ENCODE measurements at places on chromosomes 3 and 15. TPM values are rescaled to one million over a fixed set of nuclear protein-coding genes. Genes with fewer than 3 reads are reported as not detected.

- no peak for DNase-seq
- no peaks in the 10 kb centered on the region for H3K27me3 ChIP-seq
- H3K36me3 ChIP-seq: no peaks in the 10 kb centered on the region
- H3K4me3 ChIP-seq: no peak overlapping the region
- H3K4me1 ChIP-seq: no peaks in the 10 kb centered on the region
These were observed 701.3 kb downstream of the EPHA3 start for GRCh38 chr3:89808680-89809197.

DNA sequence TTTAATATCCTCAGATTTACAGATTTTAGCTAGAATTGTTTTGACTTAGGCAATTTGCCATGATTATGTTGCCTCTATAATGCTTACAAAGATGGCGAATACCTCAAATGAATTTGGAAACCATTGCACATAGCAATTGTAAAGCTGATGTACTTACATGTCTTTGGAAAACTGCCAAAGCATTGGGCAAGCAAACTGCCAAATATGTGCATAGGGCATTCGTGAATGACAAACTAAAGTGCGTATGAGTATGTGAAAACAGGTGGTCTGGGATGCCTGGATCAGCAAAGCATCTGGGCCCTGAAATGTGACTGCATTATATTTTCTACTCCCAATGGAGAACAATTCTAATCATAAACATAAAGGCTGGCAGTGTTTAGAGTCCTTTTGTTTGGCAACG, 445.3 kb upstream of the ROBO1 start:
- no peaks in the 10 kb centered on the region for H3K27me3 ChIP-seq
- no peak for DNase-seq
- no peaks in the 10 kb centered on the region for H3K4me1 ChIP-seq
- H3K27ac ChIP-seq: no peak overlapping the region
- no peak overlapping the region for H3K4me3 ChIP-seq
- H3K36me3 ChIP-seq: no peaks in the 10 kb centered on the region

DNA sequence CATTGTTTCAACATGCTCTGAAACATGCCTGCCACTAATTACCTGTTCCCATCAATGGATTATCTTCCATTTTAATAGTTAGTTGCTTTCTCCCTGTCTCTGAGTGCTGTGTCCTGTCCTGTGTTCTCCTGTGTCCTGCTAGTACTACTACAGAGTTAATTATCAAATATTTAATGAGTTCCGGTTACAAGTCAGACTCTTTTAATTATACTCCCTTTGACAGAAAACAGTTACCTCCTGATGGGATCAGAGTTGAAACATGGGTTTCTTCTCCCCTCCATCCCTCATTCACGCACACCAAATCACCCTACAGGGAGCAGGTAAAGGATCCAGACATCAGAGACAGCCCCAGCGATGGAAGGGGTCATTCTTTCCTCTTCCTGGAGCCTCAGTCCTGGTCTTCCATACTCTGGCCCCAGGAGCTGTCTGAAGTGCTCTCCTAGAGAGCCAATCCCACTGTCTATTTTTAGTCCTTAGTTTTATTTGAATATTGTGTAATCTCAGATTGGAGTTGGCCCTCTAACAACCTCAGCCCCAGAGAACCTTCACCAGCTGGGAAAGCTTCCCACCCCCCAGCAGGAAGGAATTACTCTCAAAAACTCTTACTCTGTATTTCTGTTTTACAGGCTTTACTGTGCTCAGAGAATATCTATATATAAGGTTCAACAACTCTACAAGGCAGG, 137.0 kb upstream of the C2CD4B start:
- no peak overlapping the region for H3K4me3 ChIP-seq
- no peaks in the 10 kb centered on the region for H3K36me3 ChIP-seq
- peaks cover 7% of the 10 kb centered on the region for H3K27me3 ChIP-seq

DNA sequence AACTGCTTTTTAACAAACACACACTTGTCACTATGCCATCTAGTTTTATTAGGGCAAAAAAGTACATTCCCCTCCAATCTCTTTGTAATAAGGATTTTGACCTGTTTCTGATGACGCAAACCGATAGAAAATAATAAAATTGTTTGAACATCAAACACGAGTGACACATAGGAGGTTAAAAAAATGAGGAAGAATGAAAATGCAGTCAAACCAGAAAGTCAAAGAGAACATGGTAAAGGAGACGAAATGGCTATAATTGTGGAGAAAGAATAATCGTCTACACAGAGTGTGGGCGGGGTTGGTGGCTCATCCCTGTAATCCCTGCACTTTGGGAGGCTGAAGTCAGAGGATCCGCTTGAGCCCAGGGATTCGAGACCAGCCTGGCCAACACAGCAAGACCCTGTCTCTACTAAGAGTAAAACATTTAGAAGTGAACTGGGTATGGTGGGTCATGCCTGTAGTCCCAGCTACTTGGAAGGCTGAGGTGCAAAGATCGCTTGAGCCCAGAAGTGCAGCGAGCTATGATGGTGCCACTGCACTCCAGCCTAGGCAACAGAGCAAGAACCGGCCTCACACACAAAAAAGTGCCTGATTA, 83.2 kb downstream of the MEIS2 start:
- H3K4me3 ChIP-seq: no peak overlapping the region
- no peaks in the 10 kb centered on the region for H3K36me3 ChIP-seq
- DNase-seq: no peak
- H3K4me1 ChIP-seq: no peaks in the 10 kb centered on the region

DNA sequence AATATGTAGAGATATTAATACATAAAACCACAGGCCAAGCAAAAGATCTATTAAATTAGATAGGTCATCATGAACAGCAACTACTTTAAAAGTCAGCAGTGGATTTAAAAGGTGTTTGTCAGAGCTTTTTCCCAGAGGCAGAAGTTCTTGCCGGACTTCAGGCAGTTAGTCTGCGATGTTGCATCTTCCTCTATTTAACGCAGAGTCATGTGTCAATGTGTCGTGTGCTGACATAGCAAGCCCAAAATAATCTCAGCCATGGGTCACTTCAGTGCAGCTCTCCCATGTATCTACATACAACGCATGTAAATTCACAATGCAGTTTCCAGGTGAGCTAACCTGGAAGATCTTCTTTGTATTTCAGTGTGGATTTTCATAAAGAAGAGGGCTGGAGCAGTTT, 8.0 kb upstream of the TMEM212 start:
- H3K36me3 ChIP-seq: no peaks in the 10 kb centered on the region
- no peak overlapping the region for H3K27ac ChIP-seq
- H3K4me1 ChIP-seq: no peaks in the 10 kb centered on the region

DNA sequence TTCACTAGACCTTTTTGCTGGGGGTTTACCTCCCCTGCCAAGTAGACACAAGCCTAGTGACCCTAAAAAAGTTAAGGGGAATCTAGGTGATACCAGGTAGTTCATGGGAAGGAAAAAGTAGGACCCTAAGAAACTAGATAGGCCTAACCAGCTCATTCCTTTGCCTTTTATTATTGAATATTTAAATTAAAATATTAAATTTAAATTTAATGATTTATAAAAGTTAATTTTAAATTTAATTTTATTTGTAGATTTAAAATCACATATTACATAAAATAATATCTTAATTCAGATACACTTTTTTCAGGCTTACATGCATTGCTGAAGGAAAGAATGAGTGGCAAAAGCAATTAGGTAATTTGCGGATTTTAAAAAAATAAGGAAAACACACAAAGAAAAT, 584.9 kb downstream of the AGBL1 start:
- no peak for DNase-seq
- H3K27ac ChIP-seq: no peak overlapping the region
- no peaks in the 10 kb centered on the region for H3K27me3 ChIP-seq
- no peaks in the 10 kb centered on the region for H3K36me3 ChIP-seq

DNA sequence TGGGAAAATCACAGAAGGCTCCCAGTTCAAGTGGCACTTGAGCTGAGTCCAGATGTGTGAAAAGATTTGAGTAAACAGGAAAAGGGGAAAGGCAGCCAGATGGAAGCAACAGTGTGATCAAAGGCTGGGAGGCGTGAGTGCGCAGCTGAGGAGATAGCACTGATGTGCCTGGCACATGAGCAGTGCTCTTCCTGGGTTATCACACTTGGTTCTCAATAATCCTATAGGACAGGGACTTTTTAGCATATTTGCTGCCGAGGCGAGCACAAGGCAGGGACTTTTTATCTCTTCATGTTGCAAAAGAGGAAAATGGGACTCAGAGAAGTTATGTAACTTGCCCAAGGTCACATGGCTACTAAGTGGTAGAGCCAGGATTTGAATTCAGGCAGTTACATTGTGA, 39.6 kb downstream of the CORO2B start:
- no peak for DNase-seq
- peaks cover 9% of the 10 kb centered on the region for H3K27me3 ChIP-seq
- no peaks in the 10 kb centered on the region for H3K36me3 ChIP-seq
- H3K4me1 ChIP-seq: no peaks in the 10 kb centered on the region
- no peak overlapping the region for H3K27ac ChIP-seq

- DNase-seq: no peak
- H3K27me3 ChIP-seq: no peaks in the 10 kb centered on the region
- no peak overlapping the region for H3K4me3 ChIP-seq
These were observed 38.5 kb downstream of the HDC start for GRCh38 chr15:50227076-50227475.

DNA sequence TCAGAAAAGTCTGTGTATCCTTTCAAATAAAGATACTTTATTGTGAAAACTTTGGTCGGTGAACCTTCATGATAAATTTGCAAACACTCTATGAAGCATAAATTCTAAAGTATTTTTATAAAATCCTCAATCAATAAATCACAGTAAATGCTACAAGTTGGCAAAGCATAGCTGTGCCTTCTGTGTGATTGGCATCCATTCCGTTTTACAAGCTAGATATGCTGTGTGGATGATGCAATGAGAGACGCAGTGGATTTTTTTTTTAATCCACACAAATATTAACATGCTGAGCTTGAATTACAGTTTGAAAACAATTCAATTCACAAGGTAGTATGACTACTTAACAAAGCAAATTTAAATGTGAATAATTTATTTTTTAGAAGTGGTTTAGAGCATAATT, 937.2 kb downstream of the ZPLD1 start:
- H3K4me3 ChIP-seq: no peak overlapping the region
- DNase-seq: no peak
- H3K36me3 ChIP-seq: no peaks in the 10 kb centered on the region
- H3K27ac ChIP-seq: no peak overlapping the region
- H3K4me1 ChIP-seq: no peaks in the 10 kb centered on the region

DNA sequence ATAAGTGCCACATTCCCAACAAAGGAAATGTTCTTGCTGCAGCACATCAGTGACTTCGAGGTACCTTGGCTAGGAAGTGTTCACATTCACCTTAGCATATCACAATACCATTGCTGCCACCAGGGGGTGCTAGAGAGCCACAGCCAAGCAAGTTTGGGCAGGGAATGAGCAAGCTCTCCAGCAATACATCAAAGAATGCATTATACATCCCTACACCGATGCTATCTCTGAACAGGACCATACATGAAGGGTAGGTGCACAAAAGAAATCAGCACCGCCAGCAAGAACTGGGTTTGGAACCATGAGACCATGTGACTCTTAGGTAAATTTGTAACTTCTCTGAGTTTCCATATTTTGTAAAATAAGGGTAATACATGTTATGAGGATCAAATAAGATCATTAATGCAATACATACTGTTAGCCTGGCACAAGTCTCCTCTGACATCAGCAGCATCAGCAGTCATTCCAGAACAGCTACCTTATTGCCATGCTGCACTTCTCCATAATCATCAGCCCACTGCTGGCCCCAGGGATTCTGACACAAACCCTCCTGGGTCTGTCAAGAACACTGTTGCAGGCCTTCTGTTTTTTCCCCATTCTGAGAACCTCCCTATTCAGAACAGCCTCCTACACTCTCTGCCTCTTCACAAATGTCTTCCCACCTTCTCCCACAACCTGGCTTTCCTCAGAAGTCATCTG, 37.5 kb downstream of the RYK start:
- DNase-seq: peak; percentile 61
- peaks cover 18% of the 10 kb centered on the region for H3K4me1 ChIP-seq
- no peak overlapping the region for H3K27ac ChIP-seq
- peaks cover 6% of the 10 kb centered on the region for H3K36me3 ChIP-seq

DNA sequence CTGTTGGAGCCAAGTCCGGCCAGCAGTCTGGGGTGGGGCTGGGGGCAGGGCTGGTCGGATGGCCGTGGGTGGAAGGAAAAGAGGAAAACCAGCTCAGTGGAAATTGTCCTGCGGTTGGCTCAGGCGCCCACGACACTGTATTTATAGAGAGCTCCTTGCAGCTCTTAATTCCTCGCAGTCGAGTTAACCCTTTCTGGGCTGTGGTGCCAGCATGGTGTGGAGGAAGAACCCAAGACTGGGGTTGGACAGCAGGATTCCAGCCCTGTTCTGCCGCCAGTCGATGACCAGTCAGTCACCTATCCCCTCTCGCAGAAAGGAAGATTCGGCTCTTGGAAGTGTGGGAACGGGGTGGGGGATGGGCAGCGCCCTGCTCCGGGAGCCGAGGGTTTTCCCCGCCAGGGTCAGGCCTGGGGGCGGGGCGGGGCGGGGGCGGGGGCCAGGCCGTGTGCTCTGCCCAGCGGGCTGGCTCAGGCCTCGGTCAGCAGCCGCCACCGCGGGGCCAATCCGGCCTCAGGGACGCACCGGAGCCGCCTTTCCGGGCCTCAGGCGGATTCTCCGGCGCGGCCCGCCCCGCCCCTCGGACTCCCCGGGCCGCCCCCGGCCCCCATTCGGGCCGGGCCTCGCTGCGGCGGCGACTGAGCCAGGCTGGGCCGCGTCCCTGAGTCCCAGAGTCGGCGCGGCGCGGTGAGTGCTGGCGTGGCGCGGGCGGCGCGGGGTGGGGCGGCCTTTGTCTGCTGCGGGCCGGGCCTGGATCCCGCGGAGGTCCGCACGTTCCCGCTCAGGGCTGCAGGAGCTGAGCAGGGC, at the start of gene CD276:
TSS of gene CD276 (plus strand) at position 607 of the 804 bp plus-strand sequence. CDS start 15,257 bp downstream, outside the sequence.
- H3K36me3 ChIP-seq: no peaks in the 10 kb centered on the region
- peak within 1 kb of the TSS; percentile 92 for H3K4me3 ChIP-seq
- peak within 1 kb of the TSS; percentile 83 for H3K27ac ChIP-seq
- peaks cover 59% of the 10 kb centered on the region for H3K27me3 ChIP-seq

GRCh38 chr15:99994849-99995248, 261.6 kb upstream of the LYSMD4 start:
- no peaks in the 10 kb centered on the region for H3K4me1 ChIP-seq
- no peaks in the 10 kb centered on the region for H3K36me3 ChIP-seq
- H3K27me3 ChIP-seq: peaks cover 4% of the 10 kb centered on the region
- no peak for DNase-seq
- H3K4me3 ChIP-seq: no peak overlapping the region

The CCDC191 gene
- total RNA-seq: 2.1 TPM

The EPHB3 gene
- total RNA-seq: not detected

The SLC41A3 gene
- total RNA-seq: 17.3 TPM

The STAC gene
- total RNA-seq: not detected

The GOLGA6B gene
- not detected for total RNA-seq

The PCOLCE2 gene
- not detected for total RNA-seq

The PRKCI gene
- 24.2 TPM for total RNA-seq
